ENCODE measurements at places on chromosomes 5 and 9.

DNA sequence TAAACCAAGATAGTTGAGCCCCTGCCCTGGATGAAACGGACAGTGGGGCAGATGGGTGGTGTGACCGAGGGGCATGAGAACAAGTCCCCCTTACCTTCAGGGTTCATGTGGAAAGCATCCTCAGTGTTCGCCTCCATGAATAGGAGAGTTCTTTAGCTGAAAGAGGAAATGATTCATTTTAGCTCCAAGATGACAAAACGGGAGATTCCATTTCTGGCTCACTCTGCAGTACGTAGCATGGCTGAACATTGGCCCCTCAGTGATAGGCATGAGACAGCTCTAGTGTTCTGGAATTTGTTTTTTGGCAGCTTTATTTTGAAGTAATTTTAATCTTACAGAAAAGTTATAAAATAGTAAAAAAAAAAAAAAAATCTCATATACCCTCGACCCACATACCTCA lies 70.2 kb upstream of the AGXT2 start:
- no peak for DNase-seq

- DNase-seq: no peak
Observed at GRCh38 chr5:107294211-107294550, 376.6 kb downstream of the EFNA5 start.

DNA sequence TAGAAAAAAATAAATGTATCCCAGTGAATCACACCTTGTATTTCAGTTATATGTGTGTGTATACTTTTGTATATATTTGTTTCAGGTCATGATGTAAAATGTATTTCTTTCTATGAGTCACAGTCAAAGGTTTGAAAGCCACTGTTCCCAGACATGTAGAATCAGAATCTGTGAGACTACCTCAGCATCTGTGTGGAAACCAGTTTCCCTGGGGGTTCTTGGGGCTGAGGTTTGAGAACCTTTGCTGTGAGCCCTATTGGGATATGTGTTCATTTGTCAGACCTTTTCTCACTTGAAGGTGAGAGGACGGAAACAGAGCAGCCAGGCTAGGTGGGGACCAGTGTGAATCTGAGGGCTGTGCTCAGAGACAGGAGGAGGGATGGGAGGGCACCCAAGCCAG lies 78.7 kb upstream of the SAP30L start:
- DNase-seq: no peak

- no peak for DNase-seq
Observed at GRCh38 chr9:4084435-4084818, 215.4 kb downstream of the GLIS3 start.

DNA sequence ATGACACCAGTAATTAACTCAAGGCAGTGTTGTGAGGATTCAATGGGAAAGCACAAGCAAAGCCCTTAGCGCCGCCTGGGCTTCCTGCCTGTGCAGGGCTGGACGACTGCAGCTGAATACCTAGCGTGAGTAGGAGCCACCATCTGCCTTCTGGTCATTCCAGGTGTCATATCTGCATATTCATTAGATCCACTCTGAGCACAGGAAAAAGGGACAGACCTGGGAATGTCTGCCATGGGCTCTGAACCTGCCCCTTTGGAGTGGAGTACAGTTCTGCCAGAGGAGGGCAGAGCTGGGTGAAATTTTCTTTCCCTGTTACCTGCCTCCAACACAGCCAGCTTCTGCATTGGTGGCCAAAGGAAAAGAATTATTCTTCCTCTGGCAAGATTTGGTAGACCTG lies 298.8 kb downstream of the NSG2 start:
- DNase-seq: no peak

GRCh38 chr5:158940977-158941376 lies 158.7 kb downstream of the EBF1 start:
- no peak for DNase-seq

DNA sequence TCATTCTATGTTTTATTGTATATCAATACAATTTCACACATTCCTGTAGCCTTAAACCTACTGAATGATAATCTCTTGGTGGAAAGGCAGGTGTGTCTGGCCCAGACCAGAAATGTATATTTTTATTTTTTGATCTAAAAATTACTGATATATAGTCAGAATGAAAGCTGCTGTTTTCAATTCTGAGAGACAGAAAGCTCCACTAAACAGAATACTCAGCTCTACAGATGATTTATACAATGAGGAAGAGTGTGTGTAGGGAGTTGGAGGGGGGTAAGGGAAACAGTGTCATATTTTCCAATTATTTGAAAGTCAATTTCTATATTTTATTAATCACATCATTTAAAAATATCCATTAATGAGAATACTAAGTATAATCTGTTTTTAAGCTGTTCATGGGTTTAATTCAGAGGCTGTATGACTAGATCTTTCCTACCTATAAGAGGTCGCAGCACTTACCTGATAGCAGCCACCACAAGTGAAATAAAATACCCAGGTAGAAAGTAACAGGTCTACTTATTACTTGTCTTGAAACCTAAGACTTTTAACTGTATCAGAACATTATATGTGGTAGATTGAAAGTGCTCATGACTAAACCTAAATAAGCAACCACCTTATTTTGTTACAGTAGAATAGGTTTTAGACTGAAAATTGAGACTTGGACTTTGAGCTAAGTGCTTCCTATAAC lies 183.4 kb downstream of the TMC1 start:
- DNase-seq: no peak

- no peak for DNase-seq
Observed at GRCh38 chr5:6083311-6083978, 294.9 kb downstream of the MED10 start.

DNA sequence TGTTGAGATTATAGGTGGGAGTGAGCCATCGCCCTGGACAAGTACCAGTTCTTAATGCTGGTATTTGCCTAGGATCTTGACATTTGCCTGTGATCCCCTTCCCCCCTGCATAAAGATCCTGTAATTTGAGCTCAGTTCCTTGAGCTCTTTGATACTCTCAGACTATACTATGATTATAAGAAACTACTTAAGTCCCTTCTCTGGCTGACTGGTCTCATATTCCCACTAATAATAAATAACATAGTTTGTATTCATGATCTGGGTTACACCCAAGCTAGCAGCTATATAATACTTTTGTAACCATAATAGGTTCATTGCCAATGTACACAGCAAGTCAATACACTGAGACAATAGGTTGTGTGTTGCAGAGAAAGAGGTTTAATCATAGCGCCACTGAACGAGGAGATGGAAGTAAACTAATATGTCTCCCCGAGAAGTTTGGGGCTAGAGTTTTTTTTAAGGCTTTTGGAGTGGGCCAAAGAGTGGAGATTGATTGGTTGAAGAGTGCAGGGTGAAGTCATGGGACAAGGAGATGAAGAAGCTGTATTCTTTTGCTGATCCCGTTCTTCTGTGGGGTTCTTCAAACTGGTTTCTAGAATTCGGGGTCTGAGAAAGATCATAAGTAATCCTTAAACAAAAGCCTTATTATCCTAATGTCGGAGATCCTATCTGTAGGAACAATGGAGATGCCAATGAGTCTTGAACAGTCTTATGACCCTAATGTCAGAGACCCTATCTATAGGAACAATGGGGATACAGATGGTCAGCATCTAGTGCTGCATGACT lies 20.7 kb upstream of the SHOC1 start:
- DNase-seq: no peak

- DNase-seq: no peak
Observed at GRCh38 chr5:91129748-91130147, 253.4 kb downstream of the ARRDC3 start.

DNA sequence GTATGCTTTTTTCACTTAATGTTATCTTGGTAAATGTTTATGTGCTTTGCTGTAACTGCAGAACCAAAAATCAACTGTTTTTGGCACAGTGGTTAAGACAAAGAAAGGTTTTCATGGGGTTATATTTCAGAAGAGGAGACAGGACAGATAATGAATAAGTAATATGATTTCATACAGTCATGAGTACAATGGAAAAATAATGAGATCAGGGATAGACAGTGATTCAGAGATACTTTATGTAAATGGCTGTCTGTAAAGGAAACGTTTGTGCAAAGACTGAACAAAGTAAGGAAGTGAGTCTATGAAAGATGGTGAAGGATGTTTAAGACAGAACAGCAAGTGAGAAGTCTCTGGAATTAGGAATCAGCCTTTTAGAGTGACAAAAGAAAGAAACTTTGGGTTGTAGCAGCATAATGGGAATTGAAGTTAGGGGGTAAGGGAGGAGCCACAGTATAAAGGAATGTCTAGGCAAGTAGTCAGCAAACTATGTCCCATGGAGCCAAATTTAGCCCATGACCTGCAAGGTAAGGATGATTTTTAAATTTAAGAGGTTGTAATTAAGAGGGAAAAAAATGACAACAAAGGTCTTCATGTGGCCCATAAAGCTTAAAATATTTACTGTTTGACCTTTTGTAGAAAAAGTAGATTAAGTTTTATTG lies 55.0 kb downstream of the TNPO1 start:
- DNase-seq: no peak

DNA sequence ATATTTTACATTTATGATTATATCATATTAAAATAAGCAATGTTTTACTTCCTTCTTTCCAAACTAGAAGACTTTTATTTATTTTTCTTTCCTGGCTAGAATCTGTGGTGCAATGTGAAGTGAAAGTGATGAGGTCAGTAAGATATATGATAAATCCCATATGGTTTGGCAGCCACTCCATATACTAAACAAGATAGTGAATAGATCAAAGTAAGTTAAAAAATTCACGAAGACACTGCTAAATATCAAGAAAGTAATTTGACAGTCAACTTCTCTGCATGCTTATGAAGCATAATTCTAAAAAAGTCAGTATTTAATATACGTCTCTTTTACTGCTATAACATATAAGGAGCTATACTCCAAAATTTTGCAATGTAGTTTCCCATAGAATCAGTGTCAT lies 972.8 kb downstream of the DTWD2 start:
- no peak for DNase-seq
